Astrocyte (in vitro differentiated cells and primary cell): ENCODE measurements at places on chromosomes 16 and 17.

DNA sequence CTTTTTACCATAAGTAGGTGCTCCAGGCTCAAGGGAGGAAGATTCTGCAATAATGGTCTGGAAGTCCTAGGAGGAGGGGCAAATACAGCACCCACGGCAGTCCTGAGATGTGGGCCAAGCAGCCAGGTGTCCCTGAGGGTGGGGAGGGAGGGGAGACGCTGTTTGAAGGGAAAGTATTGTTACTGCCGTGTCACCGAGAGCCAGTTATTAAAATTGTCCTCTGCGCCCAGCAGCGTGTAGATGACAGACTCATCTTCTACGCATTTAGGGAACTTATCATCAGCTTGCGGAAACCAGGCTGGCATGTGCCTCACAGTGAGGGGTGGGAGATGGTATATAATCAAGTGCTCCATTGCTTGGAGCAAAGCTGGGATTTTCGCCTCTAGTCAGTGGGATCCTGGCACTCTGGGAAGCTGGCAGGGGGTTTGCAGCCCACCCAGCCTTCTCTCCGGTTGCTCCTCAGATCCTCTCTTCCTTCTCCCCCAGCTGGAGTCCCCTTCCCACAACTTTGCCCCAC, 104.6 kb downstream of the OR1D5 start:
- no peak for DNase-seq

GRCh38 chr17:66747578-66748275, 87.2 kb upstream of the CACNG5 start:
- peak; percentile 86 for DNase-seq

DNA sequence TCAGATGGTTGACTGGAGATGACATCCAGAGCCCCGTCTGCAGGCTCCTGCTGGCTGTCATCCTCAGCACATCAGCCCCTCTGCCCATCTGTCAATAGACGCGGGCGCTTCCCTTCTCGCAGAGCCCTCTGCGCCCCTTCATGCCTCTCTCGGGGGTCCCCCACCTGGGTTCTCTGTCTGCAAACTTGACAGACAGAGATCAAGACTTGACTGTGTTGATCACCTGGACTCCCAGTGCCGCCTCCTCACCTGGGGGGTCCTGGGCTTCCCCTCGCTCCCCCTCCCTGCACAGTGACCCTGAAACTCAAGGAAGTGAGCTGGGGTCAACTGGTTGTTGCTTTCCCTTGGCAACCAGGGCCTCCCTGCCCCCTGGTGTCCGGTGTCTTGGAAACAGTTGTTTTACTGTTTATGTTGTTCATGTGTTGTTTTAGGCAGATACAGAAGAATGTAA, 31.9 kb downstream of the RNF213 start:
- DNase-seq, result no peak

DNA sequence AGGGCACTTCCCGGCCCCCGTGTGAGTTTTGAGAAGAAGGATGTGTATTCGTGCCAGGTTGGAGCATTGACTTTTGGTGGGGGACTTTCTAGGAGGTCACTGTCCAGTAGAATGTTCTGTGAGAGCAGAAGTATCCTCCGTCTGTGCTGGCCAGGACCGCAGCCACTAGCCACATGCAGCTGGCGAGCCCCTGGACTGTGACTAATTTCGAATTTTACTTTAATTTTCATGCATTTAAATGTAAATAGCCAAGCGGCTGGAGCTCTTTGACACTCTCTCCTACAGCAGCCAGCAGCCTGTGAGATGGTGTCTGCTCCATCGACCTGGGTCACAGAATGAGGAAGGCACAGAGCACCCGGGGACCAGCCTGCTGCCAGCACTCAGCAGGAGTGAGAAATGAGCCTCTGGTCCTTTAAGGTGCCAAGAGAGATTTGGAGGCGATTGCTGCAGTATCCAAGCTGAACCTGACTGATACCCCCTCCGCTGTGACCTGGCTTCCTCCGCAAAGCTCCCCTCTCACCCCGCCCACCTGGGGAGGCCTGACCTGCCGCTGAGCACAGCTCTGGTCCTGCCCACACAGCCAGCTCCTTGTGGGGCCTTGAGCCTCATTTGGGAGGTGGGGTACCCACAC, 7.8 kb downstream of the ATP2A3 start:
- no peak for DNase-seq

DNA sequence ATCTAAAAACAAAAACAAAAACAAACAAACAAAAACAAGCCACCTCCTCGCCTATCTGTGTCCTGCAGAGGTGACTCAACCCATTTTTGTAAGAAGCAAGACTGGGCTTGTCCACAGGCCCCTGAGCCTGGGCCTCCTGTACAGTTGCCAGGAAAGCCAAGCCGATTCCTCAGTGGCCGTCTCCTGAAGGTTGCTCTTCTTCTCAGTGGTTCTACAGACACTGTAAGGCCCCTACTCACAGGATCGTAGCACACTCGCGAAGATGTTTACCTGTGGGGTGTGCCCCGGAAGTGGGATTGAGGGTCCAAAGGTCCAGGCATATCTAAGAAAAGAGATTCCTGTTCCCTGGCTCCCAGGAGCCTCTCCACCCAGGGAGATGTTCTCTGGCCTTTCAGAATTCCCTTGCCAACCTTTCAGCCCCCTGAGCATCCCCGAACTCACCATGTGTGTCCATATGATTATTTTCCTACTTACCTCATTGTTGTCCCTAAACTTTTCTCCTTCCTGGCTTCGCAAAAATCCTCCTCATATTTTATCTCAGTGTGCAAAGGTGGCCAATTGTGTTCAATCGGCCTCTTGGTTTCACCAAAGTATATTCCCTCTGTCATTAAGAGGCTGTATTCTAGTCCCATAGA, 7.5 kb upstream of the CES3 start:
- DNase-seq, result no peak

GRCh38 chr17:59534583-59534982, 30.8 kb upstream of the DHX40 start:
- DNase-seq, result no peak

DNA sequence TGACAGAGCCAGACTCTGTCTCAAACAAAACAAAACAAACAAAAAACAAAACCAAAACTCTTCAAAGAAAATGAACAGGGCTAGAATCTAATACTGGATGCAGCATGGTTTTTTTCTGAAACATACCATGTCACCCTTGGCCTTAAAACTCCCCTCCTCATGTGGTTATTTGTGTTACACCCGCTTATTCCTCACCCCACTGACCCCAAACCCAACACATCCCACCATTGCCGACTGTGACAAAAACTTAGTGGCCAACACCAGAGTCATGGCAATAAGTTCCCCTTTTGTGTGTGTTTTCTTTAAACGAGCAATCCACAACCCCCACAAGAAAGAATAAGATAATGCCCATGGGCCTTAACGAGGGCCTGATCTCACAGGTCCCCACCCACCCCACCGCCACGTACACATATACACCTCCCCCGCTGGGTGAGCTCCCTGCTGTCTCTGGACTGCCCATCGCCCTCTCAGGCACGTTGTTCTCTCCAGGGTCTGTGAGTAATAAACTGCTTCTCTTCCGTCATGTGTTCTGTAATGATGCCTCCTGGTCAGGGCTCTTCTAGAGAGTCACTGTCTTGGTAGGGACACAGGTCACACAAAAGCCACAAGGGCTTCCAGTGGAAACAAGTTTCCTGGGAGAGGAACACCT, 16.8 kb upstream of the ENGASE start:
- DNase-seq, result no peak

- no peak for DNase-seq
Observed at GRCh38 chr16:84379008-84379708, 10.8 kb downstream of the ATP2C2 start.

GRCh38 chr16:48479955-48480354, 94.7 kb upstream of the SIAH1 start:
- no peak for DNase-seq

- no peak for DNase-seq
Observed at GRCh38 chr16:55271945-55272513, 52.0 kb upstream of the IRX6 start.

GRCh38 chr17:21166595-21167210, 39.9 kb downstream of the DHRS7B start:
- DNase-seq, result peak; percentile 66

GRCh38 chr17:67632141-67632540, 85.6 kb upstream of the NOL11 start:
- DNase-seq, result no peak

- peak; percentile 94 for DNase-seq
Observed at GRCh38 chr17:77516902-77517301, 376.1 kb downstream of the SEC14L1 start.

- no peak for DNase-seq
Observed at GRCh38 chr16:79497606-79498350, 102.8 kb downstream of the MAF start.
